ENCODE measurements at places on chromosomes 7 and 10. TPM values are rescaled to one million over a fixed set of nuclear protein-coding genes. Genes with fewer than 3 reads are reported as not detected.

CRYGN gene
- 0.13 TPM for total RNA-seq

GRCh38 chr10:31730776-31731175 is 197.9 kb downstream of the ARHGAP12 start:
- DNase-seq: no peak

GRCh38 chr7:142303650-142304049 is 45.8 kb upstream of the PRSS58 start:
- no peak for DNase-seq

CPA5 gene
- not detected for total RNA-seq

DNA sequence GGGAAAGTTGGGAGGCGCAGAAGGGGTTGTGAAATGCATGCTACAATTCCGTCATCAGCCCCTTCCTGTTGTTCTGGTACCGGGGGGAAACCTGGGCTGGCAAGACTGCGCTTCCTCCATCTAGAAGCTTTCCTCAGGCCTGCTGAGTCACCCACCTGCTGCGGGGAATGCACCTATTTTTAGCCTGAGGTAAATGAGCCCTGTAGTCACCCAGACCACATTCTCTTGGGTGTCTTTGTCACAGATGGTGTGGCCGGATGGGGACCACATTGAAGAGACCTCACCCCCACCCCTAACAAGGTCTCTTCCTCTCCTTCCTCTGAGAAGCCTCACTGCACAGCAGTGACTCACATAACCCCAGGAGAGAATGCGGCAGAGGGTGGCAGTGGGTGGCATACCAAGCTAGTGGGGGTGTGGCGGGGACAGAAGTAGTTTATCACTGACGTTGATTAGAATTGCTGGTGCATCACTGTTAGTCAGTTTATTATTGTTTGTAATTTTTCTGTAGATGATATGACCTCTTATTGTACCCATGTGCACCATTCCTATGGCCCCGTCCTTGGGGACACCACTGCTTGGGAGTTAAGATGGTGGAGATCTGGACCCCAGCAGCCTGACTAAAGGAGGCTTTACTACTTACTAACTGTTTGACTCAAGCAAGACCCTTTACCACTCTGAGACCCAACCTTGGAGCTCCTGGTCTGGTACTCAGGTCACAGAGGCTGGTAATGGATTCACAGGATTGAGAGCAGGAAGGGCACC is 83.0 kb upstream of the DUSP5 start:
- no peak for DNase-seq

GARIN1A gene
- 2.2 TPM for total RNA-seq

Measured in A673 (cell line).